ENCODE measurements at places on chromosomes 6 and 20. TPM values are rescaled to one million over a fixed set of nuclear protein-coding genes. Genes with fewer than 3 reads are reported as not detected.

The RBBP8NL gene
- total RNA-seq: not detected

The LRRC73 gene
- 0.21 TPM for total RNA-seq

The SLC17A3 gene
- 1.6 TPM for total RNA-seq

GRCh38 chr6:34908194-34908593, 19.1 kb downstream of the ANKS1A start:
- DNase-seq: no peak

- no peak for DNase-seq
These were observed 870 bp upstream of the MDFI start for GRCh38 chr6:41637194-41638001.

DNA sequence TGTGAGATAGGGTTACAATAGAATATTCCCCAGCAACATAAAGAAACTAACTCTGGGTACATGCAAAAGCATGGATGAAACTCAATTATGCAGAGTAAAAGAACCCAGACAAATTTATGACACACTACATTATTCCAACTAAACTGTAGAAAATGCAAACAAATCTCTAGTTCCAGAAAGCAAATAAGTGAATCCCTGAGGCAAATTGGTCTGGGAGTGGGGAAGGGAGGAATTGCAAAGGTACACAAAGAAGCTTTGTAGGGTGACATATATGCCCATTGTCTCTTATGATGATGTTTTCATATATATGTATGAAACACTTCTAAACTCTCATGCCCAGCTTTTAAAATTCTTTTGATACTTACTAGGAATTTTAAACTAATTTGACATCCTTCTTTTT, 266.0 kb downstream of the CDKAL1 start:
- no peak for DNase-seq

DNA sequence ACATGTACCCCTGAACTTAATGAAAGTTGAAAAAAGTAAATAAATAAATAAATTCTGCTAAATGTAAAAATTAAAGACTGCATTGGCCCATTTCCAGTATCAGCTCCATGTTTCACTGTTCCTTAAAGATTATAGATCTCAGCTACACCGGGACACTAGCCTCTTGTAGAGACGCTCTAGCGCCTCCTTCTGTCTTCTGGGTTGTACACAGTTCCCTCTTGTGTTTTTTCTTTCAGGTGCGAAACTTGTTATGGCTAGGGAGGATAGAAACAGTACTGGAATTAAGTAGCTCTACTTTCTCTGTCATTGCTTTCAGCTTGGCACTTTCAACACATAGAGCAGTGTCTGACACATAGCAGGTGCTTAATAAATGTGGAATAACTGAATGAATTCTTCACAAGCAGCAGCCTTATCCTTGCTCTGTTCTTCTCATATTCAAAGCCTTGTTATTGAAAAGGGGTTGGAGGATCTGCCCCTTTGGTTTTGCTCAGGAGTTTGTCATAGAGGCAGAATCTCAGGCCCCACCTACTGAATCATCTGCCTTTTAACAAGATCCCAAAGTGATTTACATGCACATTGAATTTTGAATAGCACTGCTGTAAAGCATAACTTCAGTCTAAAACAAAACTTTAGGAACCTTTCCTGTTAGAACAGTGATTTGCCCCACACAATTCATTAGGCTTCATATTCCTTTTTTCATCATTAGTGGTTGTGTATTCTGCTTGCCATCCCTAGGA, 92.3 kb downstream of the FIG4 start:
- DNase-seq: no peak

DNA sequence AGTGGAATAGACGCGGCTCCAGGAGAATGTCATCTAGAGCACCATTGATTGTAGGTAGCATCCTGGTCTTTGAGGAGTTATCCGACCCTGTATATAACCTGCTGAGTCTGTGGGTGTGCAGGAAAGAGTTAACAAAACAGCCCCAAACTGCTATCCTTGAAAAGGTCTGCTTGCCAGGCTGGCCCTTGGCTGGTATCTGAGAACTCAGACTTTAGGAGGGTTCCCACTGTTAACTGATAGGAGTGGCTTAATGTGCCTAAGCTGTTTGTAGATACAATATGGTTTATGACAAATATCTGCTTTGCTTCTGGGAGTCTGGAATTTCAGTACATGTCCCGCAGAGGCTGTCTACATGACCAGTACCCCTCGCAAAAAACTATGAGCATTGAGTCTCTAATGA, 27.6 kb upstream of the MCUR1 start:
- no peak for DNase-seq

DNA sequence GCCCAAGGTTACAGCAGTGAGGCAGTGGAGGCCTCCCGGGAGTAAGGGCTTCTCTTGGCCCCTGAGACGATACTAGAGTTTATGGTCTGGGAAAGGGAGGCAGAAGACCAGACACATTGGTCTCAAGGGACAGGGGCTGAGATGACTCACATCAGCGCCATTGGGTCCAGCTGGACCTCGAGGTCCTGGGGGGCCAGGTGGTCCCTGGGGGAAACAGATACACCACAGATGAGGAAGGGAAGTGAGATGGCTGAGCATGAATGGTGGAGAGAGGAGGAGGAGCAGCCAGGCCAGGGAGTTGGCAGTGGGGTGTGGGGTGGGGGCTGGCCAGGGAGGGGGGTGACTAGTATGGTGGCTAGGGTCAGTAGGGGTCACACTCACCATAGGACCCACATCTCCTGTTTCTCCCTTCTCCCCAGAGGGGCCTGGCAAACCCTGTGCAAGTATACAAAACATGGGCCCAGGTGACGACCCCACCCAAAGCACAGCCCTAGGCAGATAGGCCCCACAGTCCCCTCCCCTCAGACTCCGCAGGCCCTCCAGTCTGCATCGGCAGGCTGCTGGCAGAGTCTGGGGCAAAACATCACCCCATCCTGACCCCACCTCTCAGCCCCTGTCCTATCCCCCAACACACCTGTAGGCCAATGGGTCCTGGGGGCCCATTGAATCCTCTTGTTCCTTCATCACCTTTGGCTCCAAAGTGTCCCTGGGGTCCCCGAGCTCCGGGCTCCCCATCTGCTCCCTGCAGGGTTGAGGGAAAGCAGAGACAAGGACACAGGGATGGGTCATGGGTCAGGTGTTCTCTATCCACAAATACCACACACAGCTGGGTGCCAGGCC, 21.9 kb downstream of the COL11A2 start:
- DNase-seq: no peak

- DNase-seq: peak; percentile 9
These were observed 1207.2 kb upstream of the CITED2 start for GRCh38 chr6:140581601-140582000.

GRCh38 chr20:45836841-45837240, 3.2 kb downstream of the SNX21 start:
- DNase-seq: no peak

DNA sequence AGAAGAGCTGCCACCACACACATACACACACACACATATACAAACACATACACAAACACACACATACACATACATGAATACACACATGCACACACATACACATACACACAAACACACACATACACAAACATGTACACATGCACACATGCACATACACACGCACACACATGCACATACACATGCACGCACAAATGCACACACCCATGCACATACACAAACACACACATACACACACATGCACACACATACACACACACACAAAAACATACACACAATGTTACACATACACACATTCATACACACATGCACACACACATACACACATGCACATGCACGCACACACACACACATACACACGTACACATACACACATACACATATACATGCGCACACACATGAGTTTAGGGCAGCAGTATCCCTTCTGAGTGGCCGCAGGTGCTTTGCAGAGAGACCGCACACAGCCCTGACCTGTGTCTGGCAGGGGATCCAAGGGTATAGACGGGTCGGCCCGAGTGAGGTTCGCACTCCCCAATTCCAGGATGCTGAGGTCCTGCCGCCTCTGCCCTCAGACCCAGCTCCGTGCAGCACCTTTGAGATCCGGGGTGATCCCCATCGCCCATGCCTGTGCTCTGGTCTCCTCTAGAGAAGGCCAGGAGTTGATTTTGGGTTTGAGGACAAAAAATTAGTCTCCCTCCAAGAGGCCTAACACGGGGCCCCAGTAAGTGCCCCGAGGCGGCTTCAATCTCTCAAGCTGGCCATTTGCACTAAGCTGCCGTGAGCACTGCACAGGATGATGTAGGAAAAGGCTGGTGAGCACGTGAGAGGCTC, 56.8 kb downstream of the TMEM242 start:
- no peak for DNase-seq

DNA sequence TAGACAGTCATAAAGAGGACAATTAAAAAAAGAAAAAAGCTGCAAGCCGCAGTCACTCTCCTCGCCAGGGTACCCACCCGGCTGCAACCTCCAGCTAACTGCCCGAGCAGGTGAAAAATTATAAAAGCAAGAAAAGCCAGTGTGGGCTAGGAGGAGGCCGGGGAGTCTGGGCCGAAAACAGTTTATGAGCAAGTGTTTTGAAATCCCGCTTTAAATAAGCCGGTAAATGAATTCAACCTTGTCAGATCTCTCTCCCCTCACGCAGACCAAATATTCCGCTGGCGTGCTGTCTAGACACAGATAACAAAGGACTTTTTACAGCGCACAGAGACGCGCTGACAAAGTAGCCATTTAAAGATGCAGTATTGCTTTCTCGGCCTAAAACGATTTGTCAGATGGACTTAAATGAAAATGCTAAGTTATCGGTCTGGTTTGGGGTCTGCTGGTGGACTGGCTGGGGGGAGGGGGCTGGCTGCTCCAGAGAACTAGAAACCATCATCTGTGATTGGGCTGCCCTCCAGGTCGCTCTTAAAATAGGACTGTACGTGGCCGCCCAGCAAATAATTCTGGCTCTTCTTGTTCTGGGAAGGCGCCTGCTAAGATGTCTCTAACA, 24.6 kb downstream of the PMEPA1 start:
- DNase-seq: no peak

- no peak for DNase-seq
These were observed 90.9 kb upstream of the INSM1 start for GRCh38 chr20:20276811-20277530.

DNA sequence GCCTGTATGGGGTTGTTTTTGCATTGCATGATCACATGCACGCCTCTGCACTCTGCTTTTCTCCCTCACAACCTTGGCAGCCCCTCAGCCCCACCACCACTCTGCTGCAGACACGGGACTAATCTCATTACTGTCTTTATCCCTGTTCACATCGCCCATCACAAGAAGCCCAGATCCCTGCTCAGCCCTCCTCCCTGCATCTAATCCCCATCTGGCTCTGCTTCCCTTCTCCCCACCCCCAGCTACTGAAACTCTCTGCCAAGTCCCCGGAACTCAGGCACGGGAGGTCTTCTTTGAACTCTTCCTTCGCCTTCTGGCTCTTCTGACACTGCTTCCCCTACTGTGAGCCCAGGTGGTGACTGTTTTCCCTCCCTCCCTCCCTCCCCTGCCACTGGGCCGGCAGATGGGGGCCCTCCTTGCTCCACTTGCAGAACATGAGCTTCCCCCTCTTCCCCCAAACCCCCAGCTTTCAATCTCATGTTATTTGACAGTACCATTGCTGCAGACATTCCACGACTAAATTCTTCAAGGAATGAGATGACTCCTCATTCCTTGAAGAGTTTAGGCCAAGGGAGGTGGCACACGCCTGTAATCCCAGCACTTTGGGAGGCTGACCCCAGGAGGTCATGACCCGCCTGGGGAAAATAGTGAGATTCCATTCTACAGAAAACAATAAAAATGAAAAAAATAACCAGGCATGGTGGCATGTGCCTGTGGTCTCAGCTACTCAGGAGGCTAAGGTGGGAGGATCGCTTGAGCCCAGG, 21.9 kb upstream of the TULP1 start:
- no peak for DNase-seq

- DNase-seq: no peak
These were observed 7.6 kb downstream of the SLC44A4 start for GRCh38 chr6:31871046-31871659.

- DNase-seq: no peak
These were observed 25.9 kb upstream of the HAO1 start for GRCh38 chr20:7966176-7966575.

- no peak for DNase-seq
These were observed 205.1 kb upstream of the SMLR1 start for GRCh38 chr6:130622142-130622541.

- DNase-seq: no peak
These were observed 229.1 kb downstream of the CBLN4 start for GRCh38 chr20:55776176-55776575.

DNA sequence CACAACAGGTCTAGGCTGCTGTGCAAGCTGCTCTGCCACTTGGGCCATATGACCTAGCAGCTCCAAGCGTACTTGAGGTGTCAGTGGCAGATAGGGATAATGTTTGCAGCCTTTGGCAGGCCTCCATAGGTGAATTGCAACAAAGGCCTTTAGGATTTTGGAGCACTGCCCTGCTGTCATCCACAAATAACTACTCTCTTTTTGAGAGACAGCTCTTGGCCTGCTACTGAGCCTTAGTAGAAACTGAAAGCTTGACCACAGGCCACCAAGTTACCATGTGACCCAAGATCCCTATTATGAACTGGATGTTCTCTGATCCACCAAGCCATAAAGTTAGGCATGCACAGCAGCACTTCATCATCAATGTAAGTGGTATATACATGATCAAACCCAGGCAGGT, 29.9 kb downstream of the FBXO30 start:
- DNase-seq: no peak
